ENCODE measurements at places on chromosomes 1 and 21. TPM values are rescaled to one million over a fixed set of nuclear protein-coding genes. Genes with fewer than 3 reads are reported as not detected.

Gene AHCTF1
- 18.2 TPM for total RNA-seq

Gene BMP8B
- 3.5 TPM for total RNA-seq

Gene CYP4X1
- not detected for total RNA-seq

Gene LCE2C
- not detected for total RNA-seq

Gene RBM34
- total RNA-seq = 43.7 TPM

Gene SEMA4A
- 5.1 TPM for total RNA-seq

Gene NCMAP
- 2.0 TPM for total RNA-seq

GRCh38 chr21:26782331-26782730 lies 62.9 kb downstream of the ADAMTS1 start:
- DNase-seq = no peak

DNA sequence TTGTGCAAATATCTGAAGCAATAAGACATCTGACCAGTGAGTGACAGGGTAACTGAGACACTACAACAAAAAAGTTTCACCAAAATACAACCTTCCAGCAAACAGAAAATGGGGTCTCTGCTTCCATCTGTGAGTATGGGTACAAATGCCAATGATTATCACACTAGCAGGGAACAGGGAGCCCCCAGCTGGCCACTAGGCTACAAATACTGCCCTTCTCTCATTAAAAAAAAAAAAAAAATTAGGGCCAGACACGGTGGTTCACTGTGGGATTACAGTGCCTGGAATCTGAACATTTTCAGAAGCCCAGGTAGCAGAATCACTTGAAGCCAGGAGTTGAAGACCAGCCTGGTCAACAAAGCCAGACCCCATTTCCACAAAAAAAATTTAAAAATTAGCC lies 48.4 kb upstream of the EDARADD start:
- DNase-seq = peak; percentile 7

DNA sequence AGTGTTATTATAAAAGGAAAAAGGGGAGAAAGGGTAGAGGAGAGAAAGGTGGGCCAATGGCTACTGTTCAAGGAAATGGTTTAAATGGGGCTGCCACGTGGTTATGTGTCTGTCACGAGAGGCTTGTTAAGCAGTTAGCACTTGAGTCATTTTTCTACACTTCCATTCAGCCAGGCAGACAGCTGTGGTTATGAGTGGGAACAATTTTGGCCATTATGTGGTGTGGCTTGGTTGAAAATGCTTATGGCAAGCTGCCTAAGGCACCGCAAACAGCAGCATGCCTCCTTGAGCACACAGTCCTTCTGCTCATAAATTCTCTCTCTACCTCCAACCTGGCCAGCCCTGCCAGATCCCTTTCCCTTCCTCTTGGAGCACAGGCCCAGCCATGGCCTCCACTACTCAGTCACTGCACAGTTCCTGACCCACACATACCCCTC lies 3.2 kb upstream of the SRM start:
- no peak for DNase-seq

- peak; percentile 20 for DNase-seq
Measured at GRCh38 chr1:78038491-78038939, 7.3 kb upstream of the GIPC2 start.

GRCh38 chr1:205056188-205056611 lies 13.2 kb downstream of the CNTN2 start:
- no peak for DNase-seq

GRCh38 chr1:234917495-234918180 lies 211.0 kb downstream of the TOMM20 start:
- no peak for DNase-seq

DNA sequence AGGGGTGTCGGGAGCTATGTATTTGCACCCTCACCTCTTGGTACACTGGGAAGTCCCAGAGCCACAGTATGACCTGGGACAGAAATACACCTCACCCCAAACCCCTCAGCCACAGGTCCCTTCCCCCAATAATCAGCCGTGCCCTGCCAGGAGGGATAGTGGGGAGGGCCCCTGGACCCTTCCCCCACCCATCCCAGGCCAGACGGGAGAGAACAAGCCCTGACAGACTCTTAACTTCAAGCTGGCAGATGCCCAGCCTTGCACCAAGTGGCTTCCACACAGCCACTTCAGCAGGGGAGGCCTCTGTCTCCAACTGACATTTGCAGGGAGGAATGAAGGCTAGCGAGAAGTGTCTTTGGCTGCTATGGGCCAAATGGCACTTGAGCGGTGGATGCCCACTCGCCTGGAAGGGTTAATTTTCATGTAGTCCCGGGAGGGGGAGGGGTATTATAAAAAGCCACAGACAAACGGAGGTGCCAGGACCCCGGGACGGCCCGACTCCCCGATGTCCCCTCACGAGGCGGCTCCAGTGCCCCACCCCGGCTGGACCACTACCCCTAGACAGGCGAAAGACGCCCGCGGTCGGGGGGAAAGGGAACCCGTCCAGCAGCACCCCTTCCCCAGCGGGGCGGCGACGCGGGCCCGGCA lies 495 bp downstream of the SYNC start:
- no peak for DNase-seq

DNA sequence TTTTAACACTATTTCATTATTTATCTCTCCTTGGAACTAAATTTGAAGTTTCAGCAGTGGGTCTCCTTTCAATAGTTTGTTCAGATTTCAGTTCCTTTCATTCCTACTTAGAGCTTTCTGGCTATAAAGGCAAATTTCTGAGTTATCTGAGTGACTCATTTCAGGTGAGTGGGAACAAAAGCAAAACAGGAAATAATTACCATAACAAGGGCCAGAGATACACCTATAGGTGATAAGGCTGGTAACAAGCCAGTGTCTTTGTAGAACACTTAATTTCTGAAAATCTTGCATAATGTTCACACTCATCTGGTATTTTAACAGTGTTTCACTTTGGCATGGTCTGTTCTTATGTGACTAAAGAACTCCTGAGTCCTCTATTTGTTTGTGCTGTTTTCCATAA lies 64.5 kb upstream of the PRRC2C start:
- no peak for DNase-seq

DNA sequence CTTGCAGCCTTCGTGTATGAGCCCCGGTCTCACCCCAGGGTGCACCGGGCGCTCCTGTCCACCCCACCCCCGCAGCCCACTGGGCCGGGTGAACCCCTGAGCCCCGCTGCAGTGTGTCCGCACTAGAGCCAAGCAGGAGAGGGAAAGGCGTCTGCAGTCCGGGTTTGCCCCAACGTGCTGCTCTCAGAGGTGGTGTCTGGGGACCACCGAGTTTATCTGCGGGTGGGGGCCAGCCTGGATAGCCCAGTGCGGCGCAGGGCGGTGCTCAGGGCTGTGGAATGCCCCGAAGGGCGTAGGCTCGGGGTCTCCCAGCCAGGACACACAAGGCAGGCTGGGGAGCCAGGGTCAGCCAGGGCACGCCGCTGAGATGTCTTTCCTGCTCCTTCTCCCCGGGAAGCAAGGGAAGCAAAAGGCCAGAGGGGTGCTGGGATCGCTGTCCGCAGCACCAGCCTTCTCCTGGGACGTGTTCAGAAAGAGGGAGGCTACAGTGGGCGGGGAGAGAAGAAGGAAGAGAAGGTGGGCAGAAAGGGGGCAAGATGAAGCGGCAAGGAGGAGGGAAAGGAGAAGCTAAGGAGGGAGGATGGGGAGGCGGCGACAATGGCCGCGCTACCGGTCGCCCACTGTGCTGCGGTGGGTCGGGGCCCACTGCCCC lies 56.6 kb downstream of the MAB21L3 start:
- DNase-seq = no peak
